Hepatic stellate cell (primary cell): ENCODE measurements at places on chromosomes 16 and 17.

GRCh38 chr17:9284884-9285283, 263.6 kb downstream of the NTN1 start:
- DNase-seq = no peak

- DNase-seq = no peak
These were observed 28.8 kb upstream of the RMI2 start for GRCh38 chr16:11316331-11317015.

- DNase-seq = no peak
These were observed 1.6 kb upstream of the SLC5A10 start for GRCh38 chr17:18950346-18950745.

DNA sequence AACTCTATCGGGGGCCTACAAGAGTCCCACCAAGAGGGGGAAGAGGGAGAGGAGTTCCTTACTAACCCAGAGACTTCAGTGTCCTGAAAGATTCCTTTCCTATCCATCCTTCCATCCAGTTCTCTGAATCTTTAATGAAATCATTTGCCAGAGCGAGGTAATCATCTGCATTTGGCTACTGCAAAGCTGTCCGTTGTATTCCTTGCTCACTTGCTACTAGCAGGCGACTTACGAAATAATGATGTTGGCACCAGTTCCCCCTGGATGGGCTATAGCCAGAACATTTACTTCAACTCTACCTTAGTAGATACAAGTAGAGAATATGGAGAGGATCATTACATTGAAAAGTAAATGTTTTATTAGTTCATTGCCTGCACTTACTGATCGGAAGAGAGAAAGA, 70.0 kb downstream of the CDK12 start:
- DNase-seq = no peak
